ENCODE measurements at places on chromosomes 7 and 10.

DNA sequence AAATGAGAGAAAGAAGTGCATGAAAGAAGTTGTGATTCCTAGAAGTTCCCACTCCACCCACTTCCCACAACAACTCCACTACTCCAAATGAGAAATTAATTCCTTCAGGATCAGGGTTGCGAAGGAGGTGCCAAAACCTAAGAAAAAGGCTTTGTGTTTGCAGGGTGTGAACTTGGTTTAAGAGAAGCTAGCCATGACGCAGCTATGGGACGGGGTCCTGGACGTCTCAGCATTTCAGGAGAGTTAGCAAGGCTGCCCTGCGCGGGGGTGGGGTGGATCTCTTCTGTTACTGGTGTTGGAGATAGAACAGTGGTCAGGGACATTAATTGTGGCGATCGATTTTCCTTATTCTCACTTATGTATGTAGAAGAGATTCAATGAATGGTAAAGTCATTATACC is 61.2 kb downstream of the CHST3 start:
- no peak for DNase-seq

DNA sequence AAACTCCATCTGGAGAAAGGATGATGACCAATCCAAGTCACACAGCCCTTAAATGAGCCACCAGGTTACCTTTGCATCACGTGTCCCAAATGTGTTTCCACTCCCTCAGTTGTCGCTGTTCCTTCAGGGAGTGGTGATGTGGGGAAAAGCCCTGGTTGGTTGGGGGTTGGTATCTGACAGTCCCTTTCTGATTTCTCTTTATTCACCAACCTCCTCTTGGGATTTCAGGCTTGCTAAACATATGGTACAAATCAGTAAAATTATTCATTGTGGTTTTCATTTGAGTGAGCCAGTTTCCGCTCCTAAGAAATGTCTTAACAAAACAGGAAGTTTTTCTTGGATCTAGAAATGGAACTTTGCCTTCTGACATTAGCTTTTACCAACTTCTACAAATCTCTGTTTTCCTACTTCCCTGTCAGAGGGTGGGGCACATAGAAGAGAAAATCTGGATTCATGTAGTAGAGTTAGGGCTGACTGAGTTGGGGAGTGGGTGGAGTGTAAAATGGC is 40.0 kb upstream of the KMT2E start:
- peak; percentile 39 for DNase-seq

GRCh38 chr7:1354661-1355567 is 104.4 kb downstream of the MICALL2 start:
- DNase-seq = no peak

DNA sequence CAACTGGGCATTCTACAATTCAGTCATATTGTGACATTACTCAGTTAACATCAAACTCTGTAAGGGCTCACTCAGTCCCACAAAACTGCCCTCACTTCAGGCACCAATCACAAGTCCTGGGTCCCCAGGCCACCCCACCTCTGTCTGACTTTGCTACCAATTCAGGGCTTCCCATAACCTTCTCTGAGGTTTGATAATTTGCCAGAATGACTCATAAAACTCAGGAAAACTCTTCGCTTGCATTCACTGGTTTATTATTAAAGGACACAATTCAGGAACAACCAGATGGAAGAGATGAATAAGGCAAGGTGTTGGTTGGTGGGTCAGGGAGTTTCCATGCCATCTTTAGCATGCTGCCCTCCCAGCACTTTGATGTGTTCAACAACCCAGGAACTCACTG is 41.3 kb downstream of the AVL9 start:
- DNase-seq = no peak

GRCh38 chr7:13827716-13828115 is 161.8 kb downstream of the ETV1 start:
- DNase-seq = no peak

GRCh38 chr7:95501261-95501832 is 15.6 kb downstream of the ASB4 start:
- peak; percentile 31 for DNase-seq

- no peak for DNase-seq
These were observed 6.9 kb upstream of the PFKP start for GRCh38 chr10:3060481-3060889.

- no peak for DNase-seq
These were observed 251.7 kb upstream of the CSTF2T start for GRCh38 chr10:51950996-51951555.

- DNase-seq = no peak
These were observed 3.9 kb downstream of the HMX3 start for GRCh38 chr10:123139521-123140163.

DNA sequence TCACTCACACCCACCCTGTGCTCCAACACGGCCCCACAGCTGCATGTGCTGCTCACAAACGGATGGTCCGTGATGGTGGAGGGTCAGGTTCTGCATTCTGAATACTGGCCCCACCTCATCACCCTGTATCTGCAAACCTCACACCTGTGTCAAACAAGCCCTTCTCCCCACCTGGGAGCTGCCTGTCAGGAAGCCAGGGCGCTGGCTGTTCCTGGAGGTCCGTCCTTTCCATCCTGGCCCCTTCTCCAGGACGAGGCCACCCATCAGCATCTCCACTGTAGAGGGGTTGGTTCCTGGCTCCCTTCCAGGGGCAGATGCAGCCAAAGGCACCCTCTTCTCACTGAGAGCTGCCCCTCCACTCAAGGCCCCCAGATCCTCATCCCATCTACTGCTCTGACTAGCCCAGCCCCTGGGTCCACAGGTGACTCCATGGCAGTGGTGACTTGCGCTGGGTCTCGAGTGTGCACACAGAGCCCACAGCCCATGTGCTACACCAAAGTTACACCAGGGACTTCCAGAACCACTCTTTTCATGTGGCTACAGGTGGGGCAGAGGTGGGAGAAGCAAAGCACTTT is 229.4 kb downstream of the TNS3 start:
- DNase-seq = no peak

- no peak for DNase-seq
These were observed 68.9 kb downstream of the HTR7 start for GRCh38 chr10:90788968-90789367.

DNA sequence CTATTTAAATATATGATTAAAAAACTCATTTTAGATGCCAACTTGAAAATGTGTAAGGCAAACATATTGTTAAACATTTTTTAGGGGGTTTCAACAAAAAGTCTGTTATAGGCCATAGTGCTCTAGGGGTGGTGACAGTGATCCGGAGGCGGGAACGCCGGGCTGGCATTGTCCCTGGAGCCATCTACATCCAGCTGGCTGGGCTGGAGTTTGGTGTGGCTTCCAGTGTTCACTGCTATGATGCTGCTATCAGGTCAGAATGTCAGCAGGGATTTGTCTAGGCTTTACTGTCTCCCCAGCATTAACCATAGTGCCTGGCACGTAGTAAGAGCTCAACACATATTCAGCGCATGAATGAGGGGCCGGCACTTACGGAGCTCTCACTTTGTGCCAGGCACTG is 1.9 kb upstream of the SLC18A2 start:
- DNase-seq = no peak

GRCh38 chr10:104391150-104391968 is 37.7 kb downstream of the CFAP58 start:
- no peak for DNase-seq

DNA sequence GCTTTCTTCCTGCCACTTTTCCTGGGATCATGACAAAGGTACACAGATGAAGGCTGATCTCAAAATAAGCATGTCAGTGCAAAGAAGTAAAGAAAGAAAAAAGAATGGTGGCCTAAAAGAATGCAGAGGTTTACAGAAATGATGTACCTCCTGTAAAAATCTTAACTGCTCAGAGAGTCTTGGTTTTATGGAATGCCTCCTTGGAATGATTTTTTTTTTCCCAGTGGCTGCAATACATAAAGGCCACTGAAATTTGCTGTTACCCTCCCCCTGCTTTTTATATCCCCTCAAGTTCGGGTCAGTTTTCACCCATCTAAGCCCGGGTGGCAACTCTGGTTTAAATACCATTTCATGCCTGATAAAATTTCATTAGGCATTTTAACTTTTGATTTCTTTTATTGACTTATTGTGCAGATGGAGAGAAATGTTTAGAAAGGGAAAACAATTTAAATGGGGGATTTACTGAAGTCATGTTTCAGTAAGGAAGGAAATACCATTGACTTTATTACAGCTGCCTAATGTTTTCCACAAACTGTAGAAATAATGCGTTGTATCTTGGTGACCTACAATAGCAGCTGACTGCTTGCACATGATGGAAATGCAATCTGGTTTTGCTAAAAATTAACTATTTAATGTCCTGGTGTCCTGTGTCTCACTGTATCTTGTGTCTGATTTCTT is 102.5 kb downstream of the SAMD9 start:
- no peak for DNase-seq

- DNase-seq = no peak
These were observed 717 bp downstream of the CNPY4 start for GRCh38 chr7:100119970-100120732.

DNA sequence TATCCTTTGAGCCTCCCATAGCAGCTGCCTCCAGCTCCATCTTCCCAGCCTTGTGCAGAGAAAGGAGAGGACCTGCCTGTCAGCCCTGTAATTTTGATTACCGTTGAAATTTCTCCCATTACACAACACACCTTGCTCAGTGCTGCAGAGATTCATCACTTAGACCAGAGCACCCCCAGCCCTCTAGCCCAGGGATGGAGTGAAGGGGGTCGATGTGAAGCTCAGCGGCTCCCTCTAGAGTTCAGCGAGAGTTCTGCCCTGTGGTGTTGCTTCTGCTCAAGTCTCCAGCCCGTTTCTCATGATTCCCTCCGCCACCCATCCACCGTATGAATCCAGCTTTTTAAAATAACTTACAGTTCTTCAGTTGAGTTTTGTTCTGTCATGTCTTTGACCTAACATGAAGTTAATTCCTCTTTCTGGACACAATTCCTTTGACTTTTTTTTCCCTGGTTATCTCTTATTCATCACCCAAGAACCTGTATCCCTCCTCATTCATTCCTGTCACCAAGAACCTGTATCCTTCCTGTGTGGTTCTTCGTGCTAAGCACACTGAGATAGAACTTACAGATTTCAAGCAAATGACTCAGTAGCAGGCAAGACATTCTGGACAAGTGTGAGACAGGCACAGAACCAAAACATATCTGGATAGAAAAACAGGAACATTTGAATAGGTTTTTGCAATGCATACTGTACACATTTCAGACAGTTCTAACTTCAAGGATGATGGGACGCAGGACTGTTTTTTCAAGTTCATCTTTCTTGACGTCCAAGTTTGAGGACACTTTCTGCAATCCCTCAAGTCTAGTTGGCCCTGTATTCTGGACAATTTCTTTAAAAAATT is 35.0 kb upstream of the ZNF32 start:
- DNase-seq = no peak

- DNase-seq = no peak
These were observed 61.8 kb upstream of the MET start for GRCh38 chr7:116610210-116610609.

GRCh38 chr7:1112625-1113547 is 25.0 kb downstream of the GPER1 start:
- no peak for DNase-seq

- peak; percentile 13 for DNase-seq
These were observed 700 bp downstream of the MTPN start for GRCh38 chr7:135976312-135977006.

DNA sequence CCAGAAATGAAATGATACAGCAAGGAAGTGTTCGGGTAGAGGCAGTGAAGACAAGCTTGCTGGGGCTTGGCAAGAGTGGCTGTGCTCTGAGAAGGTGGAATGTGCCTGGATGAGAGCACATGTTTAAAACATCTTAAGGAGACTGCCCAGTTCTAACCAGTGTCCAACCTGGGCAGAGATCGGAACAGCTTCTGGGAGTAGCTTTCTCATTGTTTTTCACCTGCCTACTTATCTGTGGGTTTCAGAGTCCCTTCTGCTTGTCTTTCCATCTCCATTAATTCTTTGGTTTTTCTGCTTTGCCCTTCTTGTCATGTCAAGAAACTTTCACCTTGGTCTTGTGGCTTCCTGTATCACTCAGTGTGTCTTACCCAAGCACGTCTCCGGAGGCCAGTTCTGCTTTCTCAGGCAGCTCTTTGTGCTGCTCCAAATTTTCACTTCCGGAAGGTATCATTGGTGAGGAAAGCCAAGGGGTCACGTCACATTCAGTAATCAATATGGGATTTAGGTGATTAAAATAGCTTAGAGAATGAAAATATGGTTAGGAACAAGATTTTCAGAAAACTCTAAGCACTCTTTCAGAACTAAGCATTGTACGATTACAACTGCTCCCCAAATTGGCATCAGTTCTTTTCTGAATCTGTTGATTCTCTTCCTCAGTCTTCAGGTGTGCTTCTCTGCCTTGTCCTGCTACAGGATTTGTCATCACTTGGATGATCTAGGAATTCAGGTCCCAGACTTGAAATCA is 5.5 kb upstream of the LAMB4 start:
- DNase-seq = peak; percentile 65

DNA sequence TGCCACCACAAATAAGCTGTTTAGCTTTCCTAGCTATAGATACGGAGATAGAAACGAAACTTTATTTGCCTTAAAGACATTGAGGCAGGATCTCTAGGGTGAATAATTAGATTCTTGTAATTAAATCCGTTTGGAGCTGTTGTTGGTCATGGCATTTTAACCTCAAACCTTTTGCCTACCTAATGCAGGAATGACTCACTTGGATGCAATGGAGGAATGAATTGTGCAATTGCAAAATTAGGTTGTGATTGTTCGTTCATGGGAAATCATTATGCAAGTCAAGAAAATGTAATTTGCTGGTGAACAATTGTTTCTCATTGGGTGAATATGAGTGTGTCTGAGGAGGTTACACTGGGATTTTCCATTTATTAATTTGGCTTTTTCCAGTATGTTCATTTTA is 703.5 kb downstream of the GATA3 start:
- no peak for DNase-seq

DNA sequence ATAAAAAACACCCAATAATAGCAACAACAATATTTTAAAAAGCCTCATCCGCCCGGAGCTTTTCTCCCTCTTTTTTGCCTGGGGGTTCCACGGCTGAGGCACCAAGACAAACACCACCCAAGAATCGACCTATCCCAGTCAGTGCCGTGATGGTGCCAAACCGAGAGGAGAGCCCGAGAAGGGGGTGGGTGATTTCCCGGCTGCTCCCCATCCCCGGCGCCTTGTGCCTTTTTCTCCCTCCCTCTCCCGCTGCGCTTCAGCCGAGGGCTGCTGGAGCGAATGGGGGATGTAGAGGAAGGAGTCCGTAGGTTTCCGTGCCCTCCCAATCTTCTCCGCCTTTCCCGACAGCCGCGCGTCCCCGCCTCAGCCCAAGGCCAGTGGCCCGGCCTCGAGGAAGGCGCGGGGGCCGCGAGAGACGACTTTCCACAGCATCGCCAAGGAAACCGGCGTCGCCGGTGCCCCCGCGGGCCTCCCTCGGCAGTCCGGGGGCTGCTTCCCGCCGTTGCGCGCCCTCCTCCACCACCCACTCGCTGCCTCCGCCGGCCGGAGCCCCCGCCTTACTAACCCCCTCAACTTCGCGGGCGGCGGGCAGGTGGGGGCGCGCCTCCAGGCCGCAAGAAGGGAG is 1.3 kb downstream of the EGR2 start:
- DNase-seq = no peak
